ENCODE measurements at places on chromosomes 3 and 15. TPM values are rescaled to one million over a fixed set of nuclear protein-coding genes. Genes with fewer than 3 reads are reported as not detected.

DNA sequence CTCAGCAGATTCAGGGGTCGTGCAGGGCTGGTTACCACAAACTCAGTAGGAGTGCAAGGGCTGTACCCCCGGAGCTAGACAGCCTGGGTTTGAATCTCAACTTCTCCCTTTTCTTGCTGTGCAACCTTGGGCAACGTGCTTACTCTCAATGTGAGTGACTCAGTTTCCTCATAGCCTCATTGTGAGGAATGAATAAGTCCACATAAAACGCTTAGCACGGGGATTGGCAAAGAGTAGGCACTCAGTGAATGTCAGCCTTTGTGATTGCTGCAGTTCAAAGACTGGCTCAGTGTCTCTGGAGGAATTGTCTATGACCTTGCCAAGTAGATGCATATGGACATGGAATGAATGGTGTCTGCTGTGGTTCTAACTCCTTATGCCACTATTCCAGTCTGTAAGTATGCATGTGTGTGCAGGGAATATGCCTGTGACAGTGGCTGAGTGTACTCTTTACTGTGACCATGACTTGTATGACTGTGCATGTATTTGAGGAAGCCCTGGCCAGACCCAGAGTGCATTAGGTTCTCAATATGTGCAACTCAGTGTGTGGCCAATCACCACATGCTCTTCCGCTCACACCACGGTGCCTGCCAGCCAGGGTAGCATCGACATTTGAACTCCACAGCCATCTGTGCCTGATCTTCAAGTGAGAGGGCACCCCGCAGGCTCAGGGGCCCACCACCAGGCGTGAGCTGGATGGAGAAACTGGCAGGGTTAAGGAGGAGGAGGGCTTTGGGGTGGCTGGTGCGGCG, 900 bp upstream of the HYAL3 start:
- DNase-seq: peak; percentile 35
- no peaks in the 10 kb centered on the region for H3K27me3 ChIP-seq
- peaks cover 31% of the 10 kb centered on the region for H3K4me1 ChIP-seq
- H3K27ac ChIP-seq: peak overlapping the region; percentile 95

Gene ANKRD34C
- total RNA-seq: not detected

DNA sequence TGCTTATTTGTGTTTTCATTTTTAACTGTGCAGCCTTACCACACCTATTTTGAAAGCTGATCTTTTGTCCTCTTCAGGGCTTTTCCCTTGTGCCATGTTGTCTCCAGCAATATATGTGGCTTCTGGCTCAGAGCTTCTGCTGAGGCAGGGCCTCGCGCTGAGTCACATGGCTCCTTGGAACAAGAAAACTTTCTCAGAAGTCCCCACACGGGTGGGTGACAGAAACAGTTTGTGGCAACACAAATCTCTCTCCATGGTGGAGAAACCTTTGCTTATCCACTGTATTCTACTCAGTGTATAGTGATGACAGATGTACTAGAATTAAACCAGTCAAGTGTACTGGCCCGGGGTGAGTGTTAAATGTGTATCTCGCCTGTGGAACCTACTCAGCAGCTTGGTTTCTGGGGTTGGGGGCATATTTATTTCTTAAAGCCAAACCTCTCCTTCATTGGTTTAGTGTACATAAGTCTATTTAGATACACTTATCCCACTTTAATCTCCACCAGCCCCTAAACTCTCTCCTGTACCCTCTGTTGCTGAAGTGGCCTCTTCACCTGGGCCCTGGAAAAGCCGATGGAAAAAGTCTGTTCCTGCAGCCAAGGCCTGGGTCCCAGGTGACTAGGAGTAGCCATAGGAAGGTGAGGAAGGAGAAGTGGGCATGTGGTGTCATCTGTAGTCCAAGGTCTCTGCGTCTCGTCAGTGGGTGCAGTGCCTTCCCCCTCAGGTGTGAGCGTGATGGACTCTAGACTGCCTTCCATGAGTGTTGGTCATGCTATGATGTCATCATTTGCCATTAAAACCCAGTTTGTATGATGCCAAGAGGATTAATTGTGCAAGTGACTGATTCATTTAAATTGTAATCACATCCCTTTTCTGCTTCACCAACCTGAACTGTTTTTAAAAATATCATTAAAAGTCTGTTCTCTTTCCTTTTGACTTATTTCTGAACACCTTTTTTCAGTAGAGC, 3.2 kb upstream of the FBXL22 start:
- H3K4me3 ChIP-seq: peak overlapping the region; percentile 6
- DNase-seq: peak; percentile 82
- peak overlapping the region; percentile 86 for H3K27ac ChIP-seq
- H3K27me3 ChIP-seq: no peaks in the 10 kb centered on the region
- H3K36me3 ChIP-seq: peaks cover 40% of the 10 kb centered on the region
- H3K4me1 ChIP-seq: peaks cover 68% of the 10 kb centered on the region

Gene AHSG
- not detected for total RNA-seq

Gene HYAL2
- 5.7 TPM for total RNA-seq

- H3K27me3 ChIP-seq: peaks cover 17% of the 10 kb centered on the region
- no peaks in the 10 kb centered on the region for H3K4me1 ChIP-seq
- no peaks in the 10 kb centered on the region for H3K36me3 ChIP-seq
Measured at GRCh38 chr15:69373406-69373805, 40.7 kb upstream of the KIF23 start.

DNA sequence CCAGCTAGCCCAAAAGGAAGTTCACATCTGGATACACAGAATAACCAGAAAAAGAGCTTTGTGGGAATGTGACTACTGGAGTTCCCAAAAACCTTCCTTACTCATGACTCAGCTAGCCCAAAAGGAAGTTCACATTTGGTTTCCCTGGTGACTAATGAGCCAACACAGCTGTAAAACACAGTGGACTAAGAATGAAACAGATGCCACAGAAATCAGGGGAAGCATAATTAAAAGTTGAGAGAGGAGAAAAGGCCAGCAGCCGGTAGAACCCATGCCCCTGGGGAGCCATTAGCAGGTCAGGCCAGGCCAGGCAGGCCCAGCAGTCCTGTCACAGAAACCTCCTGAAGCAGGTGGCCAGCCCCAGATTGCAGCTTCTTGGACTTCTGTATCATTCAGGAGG, 130.3 kb downstream of the GHSR start:
- no peaks in the 10 kb centered on the region for H3K27me3 ChIP-seq
- no peak overlapping the region for H3K4me3 ChIP-seq
- DNase-seq: no peak
- H3K27ac ChIP-seq: peak overlapping the region; percentile 9
- peaks cover 17% of the 10 kb centered on the region for H3K4me1 ChIP-seq
- peaks cover 3% of the 10 kb centered on the region for H3K36me3 ChIP-seq

DNA sequence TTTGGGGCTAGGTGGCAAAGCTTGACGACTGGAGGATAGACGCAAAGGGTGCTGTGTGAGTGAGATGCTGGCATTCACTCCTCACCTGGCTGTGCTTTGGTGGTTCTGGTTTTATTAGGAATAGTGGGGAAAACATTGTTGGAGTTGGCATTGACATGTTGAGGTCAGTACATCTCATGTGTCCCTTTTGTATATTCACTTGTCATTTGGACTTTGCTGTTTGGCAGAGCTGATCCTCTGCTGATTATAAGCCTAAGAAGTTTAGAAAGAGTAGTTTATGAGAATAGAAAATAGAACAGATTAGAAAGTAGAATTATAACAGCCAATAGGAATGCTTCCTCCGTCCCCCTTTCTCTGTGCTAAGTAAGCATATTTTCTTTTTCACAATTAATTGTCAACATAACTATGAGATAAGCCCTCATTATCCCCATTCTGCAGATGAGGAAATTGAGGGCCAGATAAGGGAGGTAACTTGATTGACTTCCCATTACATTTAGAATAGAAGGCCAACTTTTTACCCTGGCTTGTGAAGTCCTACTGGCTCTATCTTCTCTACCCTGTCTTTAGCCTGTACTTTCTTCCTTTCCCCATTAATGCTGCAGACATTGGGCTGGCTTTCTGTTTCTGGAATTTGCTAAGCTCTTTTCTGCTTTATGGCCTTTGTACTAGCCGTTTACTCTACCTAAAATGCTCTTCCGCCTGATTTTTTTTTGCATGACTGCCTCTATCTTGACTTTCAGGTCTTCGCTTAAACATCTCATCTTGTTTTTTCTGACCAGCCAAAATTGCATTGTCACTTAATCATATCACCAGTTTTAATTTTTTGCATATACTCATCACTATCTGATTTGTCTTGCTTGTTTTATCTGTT, 12.8 kb downstream of the ITPR1 start:
- no peaks in the 10 kb centered on the region for H3K27me3 ChIP-seq
- H3K4me1 ChIP-seq: peaks cover 50% of the 10 kb centered on the region
- H3K4me3 ChIP-seq: no peak overlapping the region
- H3K36me3 ChIP-seq: peaks cover 11% of the 10 kb centered on the region
- DNase-seq: no peak
